Spleen (tissue), 13 donors: ENCODE measurements at places on chromosomes 7 and 10. TPM values are rescaled to one million over a fixed set of nuclear protein-coding genes. Genes with fewer than 3 reads are reported as not detected.

Gene TRIM74
- total RNA-seq, result 0.23 TPM

- no peak for DNase-seq
Measured at GRCh38 chr7:134691546-134692343, 45.1 kb downstream of the BPGM start.

GRCh38 chr7:107194052-107194451, 25.2 kb downstream of the HBP1 start:
- DNase-seq, result no peak

DNA sequence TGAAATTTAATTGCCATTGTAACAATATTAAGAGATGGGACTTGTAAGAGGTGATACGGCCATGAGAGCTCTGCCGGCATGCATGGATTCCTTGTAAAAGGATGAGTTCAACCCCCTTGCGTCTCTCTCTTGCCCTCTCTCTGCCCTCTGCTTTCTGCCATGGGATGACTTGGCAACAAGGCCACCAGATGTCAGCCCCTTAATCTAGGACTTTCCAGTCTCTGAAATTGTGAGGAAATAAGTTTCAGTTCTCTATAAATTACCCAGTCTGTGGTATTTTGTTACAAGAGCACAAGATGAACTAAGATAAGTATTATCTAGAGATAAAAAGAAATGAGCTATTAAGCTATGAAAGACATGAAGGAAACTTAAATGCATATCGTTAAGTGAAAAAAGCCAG, 145.7 kb upstream of the AHR start:
- no peak for DNase-seq

- DNase-seq, result no peak
Measured at GRCh38 chr10:77176232-77176631, 461.4 kb downstream of the KCNMA1 start.

DNA sequence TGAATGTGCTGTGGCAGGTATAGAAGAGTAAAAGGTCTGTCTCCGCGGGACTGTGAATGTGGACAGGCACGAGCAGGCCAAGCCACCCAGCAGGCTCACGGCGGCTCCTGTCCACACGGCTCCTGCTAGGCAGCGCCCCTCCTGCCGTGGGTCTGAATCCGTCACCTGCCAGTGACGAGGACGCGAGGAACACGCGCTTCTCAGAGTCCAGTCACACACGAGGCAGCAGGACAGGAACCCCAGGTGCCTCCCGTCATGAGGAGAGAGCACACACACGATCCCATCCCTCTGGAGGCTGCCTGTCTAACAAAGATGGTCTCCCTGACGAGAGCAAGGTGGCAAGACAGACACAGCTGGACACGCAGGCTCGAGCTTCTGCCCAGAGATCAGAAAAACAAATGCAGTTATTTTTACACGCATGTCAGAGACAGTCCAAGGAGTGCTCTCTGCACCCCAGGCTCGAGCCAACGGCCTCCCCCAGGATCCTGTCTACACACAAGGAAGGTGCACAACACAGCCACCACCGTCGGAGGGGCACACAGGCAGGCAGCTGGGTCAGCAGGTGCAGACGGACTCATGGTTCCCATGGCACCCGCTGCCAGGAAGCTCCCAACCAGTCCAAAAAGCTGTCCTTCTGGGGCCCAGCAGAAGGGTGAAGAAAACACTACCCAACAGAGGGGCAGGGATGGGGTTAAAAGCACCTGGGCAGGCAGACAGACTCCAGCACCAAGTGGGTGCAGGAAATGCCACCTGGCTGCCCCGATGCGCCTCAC, 103.2 kb downstream of the MAD1L1 start:
- no peak for DNase-seq
